AG08395 (cell line): ENCODE measurements at places on chromosomes 2 and 18.

GRCh38 chr18:36769172-36769571 lies 59.6 kb downstream of the TPGS2 start:
- DNase-seq: no peak

GRCh38 chr18:13371689-13372418 lies 153.3 kb downstream of the LDLRAD4 start:
- DNase-seq: no peak

- no peak for DNase-seq
Observed at GRCh38 chr18:902229-902628, 2.4 kb upstream of the ADCYAP1 start.

- DNase-seq: peak; percentile 13
Observed at GRCh38 chr2:45675263-45675812, 23.9 kb downstream of the PRKCE start.

- DNase-seq: peak; percentile 12
Observed at GRCh38 chr2:146370826-146371225, 1474.0 kb upstream of the ACVR2A start.

DNA sequence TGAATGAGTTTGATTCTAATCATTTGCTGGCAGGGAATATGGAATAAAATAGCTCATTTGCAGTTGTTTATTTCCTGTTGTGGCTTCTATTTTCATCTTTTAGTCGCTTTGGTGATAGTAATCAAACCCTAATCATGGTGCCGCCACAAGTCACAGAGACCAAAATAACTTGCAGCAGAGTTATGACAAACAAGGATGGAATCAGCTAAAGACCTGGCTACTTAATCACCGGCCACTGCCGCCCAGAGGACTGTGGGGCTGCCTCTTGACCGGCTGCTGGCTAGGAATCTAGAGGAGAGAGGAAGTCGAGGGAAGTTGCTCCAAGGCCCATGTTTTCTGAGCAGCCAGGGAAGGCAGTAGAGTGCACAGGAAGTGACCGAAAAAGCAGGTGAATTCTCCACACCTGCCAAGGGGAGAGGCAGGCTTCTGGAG lies 5.1 kb upstream of the SMAD7 start:
- DNase-seq: peak; percentile 79

DNA sequence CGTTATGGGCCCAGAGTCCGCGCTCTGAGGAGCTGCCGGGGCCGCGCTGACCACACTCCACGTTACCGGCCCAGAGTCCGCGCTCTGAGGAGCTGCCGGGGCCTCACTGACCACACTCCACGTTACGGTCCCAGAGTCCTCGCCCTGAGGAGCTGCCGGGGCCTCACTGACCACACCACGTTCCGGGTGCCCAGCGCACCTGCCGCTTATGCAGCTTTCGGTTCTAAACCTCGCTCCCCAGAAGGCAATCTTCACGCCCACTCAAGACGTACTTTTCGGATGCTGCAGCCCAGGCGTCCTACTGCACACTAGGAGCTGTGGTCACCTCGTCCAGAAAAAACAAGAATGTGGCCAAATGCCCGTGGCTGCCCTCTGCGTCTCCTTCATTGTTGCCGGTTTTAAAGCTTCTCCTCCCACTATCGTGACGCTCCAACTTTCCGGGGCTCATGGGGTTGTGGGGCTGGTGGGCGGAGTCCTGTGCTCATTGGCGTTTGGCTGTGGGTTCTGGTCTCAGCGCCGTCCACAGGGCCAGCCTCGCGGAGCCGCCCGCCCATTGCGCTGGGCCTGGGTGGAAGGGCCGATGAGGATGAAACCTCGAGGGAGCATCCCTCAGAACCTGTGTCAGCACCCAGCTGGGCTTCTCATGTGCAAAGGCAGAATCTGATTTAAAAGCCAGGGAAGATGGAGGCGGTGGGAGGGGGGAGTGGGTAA lies 11.9 kb downstream of the KCNG2 start:
- DNase-seq: no peak

DNA sequence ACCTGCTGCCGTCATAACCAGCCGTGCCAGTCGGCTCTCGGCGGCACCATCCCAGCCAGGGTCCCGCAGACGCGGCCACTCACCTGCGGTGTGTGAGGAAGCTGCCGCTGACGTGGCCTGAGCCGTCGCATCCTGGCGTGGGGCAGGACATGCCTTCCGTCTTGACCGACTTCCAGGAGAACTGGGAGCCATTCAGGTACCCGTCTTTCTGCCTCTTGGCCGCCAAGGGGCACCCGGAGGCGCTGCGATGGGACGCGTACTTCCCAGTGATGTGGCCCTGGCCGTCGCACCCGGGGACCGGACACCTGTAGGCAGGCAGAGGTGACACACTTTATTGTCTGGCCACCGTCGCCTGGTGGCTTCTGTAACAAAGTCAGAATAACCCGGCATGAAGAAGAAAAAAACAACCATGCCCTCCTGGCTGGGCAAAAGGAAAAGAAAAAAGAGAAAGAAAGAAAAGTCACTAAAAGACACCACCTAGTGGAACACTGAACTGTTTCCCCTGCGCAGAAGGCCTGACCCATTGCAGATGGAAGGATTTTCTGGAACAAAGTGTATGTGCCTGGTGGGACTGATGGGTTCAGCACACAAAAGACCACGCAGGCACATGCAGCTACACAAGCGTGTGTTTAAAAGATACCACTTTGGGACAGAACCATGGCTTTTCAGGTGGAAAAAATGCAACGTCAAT lies 94.9 kb upstream of the PXDN start:
- DNase-seq: no peak

- DNase-seq: no peak
Observed at GRCh38 chr2:167504695-167505094, 616.4 kb downstream of the XIRP2 start.

DNA sequence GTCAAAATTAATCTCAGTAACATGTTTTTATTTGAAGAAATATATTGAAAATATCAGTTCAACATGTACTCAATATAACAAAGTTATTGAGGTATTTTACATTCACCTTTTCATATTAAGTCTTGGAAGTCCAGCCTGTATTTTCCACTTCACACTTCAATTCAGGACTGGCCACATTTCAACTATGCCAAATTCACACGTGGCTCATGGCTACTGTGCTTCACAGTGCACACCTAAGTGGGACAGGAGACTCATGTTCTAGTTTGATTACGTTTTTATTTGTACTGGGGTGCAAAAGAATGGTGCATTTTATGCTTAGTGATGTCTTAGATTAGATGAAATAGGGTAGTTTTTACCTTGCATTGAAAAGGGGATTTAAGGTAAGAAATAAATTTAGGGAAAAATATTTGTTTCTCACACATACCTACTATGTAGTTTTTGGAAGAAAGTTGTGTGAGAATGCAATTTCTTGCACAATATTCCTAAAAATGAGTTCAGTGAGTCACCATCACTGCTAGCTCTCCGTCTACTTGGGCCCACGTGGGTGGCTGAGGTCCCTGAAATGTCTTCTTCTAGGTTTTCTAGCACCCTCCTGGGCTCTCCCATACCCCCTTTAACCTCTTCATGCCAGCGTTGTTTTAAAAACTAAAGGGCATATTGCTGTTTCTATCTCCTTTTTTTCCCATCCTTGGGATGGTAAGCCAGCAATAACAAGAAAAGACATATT lies 87.0 kb downstream of the ST6GAL2 start:
- no peak for DNase-seq

DNA sequence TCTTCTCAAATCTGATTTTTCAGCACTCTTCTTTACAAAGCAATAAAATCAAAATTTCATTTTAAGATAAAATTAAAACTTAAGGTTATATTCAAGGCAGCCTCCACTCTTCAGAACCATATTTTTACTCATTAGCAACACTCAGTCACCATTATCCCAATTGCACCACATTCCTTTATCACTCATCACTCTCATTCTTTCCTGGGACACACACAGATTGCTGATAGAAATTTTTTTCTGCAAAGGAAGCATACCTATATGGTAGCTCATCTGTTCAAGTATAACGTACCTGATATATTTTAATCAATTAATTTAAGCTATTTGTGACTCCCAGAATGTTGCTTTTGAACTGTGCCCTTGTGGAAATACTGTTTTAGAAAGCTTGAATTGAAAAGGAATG lies 1559.3 kb upstream of the ZEB2 start:
- no peak for DNase-seq

DNA sequence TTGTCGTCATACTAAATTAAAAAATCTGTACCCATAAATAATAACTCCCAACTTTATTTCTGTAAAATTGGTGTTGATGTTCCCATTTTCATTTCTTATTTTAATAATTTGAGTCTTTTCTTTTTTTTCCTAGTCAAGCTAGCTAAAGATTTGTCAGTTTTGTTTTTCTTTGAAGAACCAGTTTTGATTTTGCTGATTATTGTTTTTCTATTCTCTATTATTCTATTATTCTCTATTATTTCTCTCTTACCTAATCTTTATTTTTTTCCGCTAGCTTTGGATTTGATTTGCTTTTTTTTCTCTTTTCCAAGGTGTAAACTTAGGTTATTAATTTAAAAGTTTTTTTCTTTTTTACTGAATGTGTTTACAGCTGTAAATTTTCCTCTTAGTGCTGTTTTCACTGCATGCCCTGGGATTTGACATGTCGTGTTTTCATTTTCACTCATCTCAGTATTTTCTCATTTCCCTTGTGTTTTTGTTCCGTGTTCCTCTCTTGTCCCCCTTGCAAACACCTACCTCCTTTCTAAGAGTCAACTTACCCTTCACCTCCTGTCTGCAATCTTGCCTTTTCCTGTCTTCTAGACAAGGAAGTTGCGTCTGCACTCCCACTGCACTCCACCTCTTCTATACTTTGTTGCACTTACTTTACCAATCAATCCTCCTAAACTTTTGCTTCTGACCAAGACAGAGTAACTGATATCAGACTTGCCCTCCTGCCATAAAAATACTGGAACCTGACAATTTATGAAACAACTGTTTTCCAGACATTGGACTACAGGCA lies 18.8 kb downstream of the PSMG2 start:
- DNase-seq: no peak

DNA sequence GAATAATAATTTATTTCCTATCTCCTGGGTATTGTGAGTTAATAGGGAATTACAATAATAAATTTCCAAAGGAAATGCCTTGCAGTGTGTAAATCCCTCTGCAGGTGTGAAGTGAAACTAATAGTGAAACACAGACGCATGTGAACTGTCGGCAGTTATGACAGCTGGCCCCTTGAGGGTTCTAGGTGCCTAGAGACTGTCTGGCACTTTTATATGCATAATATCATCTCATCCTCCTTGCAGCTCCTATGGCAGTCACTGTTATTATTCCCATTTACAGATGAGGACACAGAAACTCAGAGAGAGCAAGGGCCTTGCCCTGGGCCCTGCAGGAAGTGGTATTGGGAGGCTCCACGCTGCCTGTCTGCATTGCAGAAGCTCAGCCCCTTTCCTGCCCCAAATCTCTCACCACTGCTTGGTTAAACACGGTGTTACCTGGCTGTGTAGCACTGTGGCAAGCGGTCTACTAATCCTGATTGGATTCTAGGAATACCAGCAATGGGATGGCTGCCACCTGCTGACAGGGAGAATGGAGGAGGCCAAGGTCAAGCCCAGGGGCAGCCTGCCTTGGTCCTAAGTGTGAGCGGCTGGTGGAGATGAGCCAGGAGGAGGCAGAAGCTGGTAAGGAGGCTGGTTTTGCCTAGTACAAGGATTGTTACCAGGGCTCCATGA lies 32.8 kb upstream of the ACKR3 start:
- no peak for DNase-seq

DNA sequence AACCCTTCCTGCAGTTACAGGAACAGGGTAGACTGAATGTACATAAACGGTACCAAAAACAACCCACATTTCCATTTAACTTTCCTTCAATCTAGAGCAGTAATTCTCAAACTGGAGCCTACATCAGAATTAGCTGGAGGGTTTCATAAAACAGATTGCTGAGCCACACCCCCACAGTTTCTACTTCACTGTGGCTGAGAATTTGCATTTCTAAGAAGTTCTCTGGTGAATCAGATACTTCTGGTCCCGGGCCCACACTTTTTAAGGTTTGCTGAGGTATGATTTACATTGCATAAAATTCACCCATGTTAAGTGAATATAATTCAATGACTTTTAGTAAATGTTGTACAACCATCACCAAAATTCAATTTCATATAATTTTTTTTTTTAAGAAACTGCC lies 113.7 kb downstream of the SRBD1 start:
- no peak for DNase-seq

GRCh38 chr2:30986231-30986580 lies 152.0 kb downstream of the GALNT14 start:
- no peak for DNase-seq
